Transverse colon (tissue), 4 donors: ENCODE measurements at places on chromosomes 12 and 14. TPM values are rescaled to one million over a fixed set of nuclear protein-coding genes. Genes with fewer than 3 reads are reported as not detected.

DNA sequence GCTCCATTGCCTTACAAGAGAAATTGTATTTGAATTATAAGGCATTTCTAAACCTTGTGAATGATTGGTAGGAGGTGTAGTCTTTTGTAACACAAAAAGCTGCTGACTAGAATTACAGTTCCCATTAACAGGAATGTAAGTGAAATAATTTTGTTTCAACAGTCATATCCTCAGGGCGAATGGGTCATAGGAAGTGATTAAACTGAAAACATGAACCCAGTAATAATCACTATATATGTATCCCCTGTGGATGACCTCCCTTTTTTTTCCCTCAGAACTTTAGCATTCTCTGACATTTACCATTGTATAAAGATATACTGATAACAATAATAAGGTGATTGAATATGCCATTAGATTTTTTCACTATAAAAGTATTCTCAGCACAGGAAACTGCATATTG lies 312.3 kb downstream of the ATP23 start:
- no peaks in the 10 kb centered on the region for H3K27me3 ChIP-seq
- no peaks in the 10 kb centered on the region for H3K4me1 ChIP-seq
- H3K36me3 ChIP-seq, result no peaks in the 10 kb centered on the region
- H3K4me3 ChIP-seq, result no peak overlapping the region

The CCDC85C gene
- total RNA-seq, result 55.4 TPM

The IL26 gene
- not detected for total RNA-seq

The GDF3 gene
- total RNA-seq, result not detected

- no peaks in the 10 kb centered on the region for H3K27me3 ChIP-seq
- H3K27ac ChIP-seq, result no peak overlapping the region
- DNase-seq, result no peak
- H3K4me1 ChIP-seq, result no peaks in the 10 kb centered on the region
- no peak overlapping the region for H3K4me3 ChIP-seq
- H3K36me3 ChIP-seq, result no peaks in the 10 kb centered on the region
These were observed 25.9 kb downstream of the TMEM117 start for GRCh38 chr12:43861840-43862150.

- H3K27me3 ChIP-seq, result no peaks in the 10 kb centered on the region
- DNase-seq, result no peak
- no peaks in the 10 kb centered on the region for H3K36me3 ChIP-seq
- H3K27ac ChIP-seq, result no peak overlapping the region
These were observed 872.7 kb downstream of the SLC16A7 start for GRCh38 chr12:60468546-60468945.

GRCh38 chr12:60421741-60422140 lies 825.9 kb downstream of the SLC16A7 start:
- H3K27me3 ChIP-seq, result no peaks in the 10 kb centered on the region
- no peaks in the 10 kb centered on the region for H3K36me3 ChIP-seq
- H3K27ac ChIP-seq, result no peak overlapping the region

DNA sequence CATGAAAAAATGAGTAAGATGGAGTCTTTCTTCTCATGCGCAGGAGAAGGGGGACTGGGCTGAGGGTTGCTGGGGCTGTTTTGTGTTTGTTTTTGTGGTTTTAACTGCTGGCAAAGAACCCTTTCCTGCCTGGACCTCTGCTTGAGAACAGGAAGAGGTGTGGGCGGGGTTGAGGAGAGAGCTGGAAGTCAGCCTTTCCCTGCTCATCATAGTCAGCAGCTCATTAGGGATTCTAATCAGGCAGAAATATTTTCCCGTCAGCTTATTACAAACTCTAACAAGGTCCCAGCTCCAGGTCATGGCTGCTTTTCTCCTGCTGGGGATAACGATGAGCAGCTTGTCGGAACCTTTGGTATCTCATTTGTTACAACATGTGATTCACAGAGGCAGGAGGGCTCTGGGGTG lies 185.0 kb upstream of the NRXN3 start:
- DNase-seq, result no peak
- H3K4me3 ChIP-seq, result no peak overlapping the region
- no peak overlapping the region for H3K27ac ChIP-seq

DNA sequence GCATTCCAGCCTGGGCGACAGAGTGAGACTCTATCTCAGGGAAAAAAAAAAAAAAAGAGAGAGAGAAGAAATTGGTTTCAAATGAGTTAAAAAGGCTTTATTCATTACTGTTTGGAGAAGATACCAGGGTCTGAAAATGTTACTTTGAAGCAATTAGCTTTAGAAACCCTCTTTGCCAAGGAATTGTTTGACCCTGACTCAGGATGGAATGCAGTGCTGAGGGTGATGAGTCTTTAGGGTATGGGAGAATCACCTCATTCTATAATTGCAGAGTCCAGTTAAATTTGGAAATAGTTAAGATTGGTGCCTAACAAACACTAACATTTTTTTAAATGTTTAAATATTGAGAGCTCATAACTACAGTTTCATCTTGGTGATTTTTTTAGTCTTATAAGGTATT lies 13.3 kb downstream of the RAP1B start:
- no peak overlapping the region for H3K4me3 ChIP-seq
- DNase-seq, result no peak
- H3K27ac ChIP-seq, result no peak overlapping the region
- H3K4me1 ChIP-seq, result peaks cover 37% of the 10 kb centered on the region

- no peaks in the 10 kb centered on the region for H3K36me3 ChIP-seq
- no peak overlapping the region for H3K4me3 ChIP-seq
- H3K27me3 ChIP-seq, result no peaks in the 10 kb centered on the region
These were observed 4.8 kb downstream of the TXNDC16 start for GRCh38 chr14:52547526-52547925.

The CLMN gene
- 82.5 TPM for total RNA-seq

- no peaks in the 10 kb centered on the region for H3K27me3 ChIP-seq
- no peaks in the 10 kb centered on the region for H3K36me3 ChIP-seq
- H3K4me3 ChIP-seq, result no peak overlapping the region
These were observed 12.2 kb downstream of the NELL2 start for GRCh38 chr12:44863867-44864266.

DNA sequence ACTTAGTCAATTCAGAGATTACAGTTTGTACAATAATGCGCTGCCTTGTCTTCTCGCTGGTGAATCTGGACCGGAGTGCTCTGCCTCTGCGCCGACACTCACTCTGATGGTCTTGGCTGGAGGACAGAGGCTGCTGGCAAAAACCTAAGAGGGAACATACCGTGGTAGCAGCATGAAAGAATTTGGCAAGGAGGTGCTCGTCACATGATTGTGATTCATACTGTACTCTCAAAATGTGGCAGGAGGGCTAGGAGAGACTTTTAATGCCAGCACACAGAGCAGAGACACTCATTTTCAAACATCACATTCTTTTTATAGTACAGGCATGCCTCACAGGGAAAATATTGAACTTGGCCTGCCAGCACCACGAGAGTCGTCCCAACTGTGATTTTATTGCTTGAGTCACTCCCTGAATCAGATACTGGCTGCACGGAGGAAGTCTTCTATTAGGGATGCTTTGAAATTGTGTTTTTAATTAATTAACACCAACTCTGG lies 67.8 kb downstream of the HMGA2 start:
- H3K4me1 ChIP-seq, result peaks cover 12% of the 10 kb centered on the region
- no peak overlapping the region for H3K4me3 ChIP-seq
- no peaks in the 10 kb centered on the region for H3K27me3 ChIP-seq
- DNase-seq, result peak; percentile 55
- no peaks in the 10 kb centered on the region for H3K36me3 ChIP-seq

GRCh38 chr12:106255952-106256351 lies 8.1 kb upstream of the CKAP4 start:
- H3K4me3 ChIP-seq, result no peak overlapping the region
- H3K27ac ChIP-seq, result no peak overlapping the region
- no peaks in the 10 kb centered on the region for H3K36me3 ChIP-seq

- H3K27me3 ChIP-seq, result no peaks in the 10 kb centered on the region
- no peak overlapping the region for H3K4me3 ChIP-seq
- no peaks in the 10 kb centered on the region for H3K4me1 ChIP-seq
- no peaks in the 10 kb centered on the region for H3K36me3 ChIP-seq
- no peak for DNase-seq
These were observed 444.0 kb upstream of the FLRT2 start for GRCh38 chr14:85085981-85086380.

- no peaks in the 10 kb centered on the region for H3K27me3 ChIP-seq
- H3K4me3 ChIP-seq, result no peak overlapping the region
- no peak overlapping the region for H3K27ac ChIP-seq
- no peaks in the 10 kb centered on the region for H3K4me1 ChIP-seq
These were observed 45.8 kb downstream of the DRAM1 start for GRCh38 chr12:101923045-101923718.

GRCh38 chr12:65867394-65867793 lies 43.1 kb downstream of the HMGA2 start:
- no peaks in the 10 kb centered on the region for H3K27me3 ChIP-seq
- H3K27ac ChIP-seq, result no peak overlapping the region
- DNase-seq, result no peak
- no peaks in the 10 kb centered on the region for H3K36me3 ChIP-seq

DNA sequence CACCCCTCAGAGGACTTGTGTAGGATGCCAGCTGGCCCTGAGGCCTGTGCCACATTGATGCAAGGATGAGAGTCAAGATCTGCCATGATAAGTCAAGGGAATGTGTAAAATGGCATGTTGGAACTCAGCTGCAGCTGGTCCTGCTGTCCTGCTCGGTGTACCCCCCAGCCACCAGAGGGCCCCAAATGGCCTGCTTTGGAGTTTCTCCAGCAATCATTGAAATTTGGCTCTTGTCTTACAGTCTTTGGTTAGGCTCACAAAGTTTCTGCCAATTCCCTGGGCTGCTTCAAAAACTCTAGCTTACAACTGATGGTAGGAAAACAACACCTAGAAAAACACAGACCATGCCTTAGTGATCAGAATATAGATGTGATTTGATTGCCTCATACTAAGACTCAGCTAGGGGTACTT lies 76.8 kb downstream of the HSD17B6 start:
- H3K27ac ChIP-seq, result no peak overlapping the region
- no peaks in the 10 kb centered on the region for H3K27me3 ChIP-seq
- H3K36me3 ChIP-seq, result no peaks in the 10 kb centered on the region
- peak; percentile 47 for DNase-seq
- H3K4me3 ChIP-seq, result no peak overlapping the region
- H3K4me1 ChIP-seq, result no peaks in the 10 kb centered on the region

The DPPA3 gene
- not detected for total RNA-seq

The SRSF9 gene
- total RNA-seq, result 61.7 TPM

The NPAS3 gene
- 0.96 TPM for total RNA-seq

- H3K4me1 ChIP-seq, result no peaks in the 10 kb centered on the region
- H3K4me3 ChIP-seq, result peak overlapping the region; percentile 43
These were observed 319 bp downstream of the GALNT6 start for GRCh38 chr12:51390891-51391282.
